Activated T-helper 1 cell treated with anti-CD3 and anti-CD28 coated beads, Interleukin-12 subunit alpha, Interleukin-12 subunit beta, Interleukin-2, Interleukin-4 antibody, amounts not matched to agents 30 ng/mL and 10 ng/mL and 1 ng/mL, durations not matched to agents 14 hours and 24 hours and 36 hours (primary cell): ENCODE measurements at places on chromosomes 12 and 14. TPM values are rescaled to one million over a fixed set of nuclear protein-coding genes. Genes with fewer than 3 reads are reported as not detected.

- H3K4me3 ChIP-seq = no peak overlapping the region
- DNase-seq = no peak
- H3K27ac ChIP-seq = no peak overlapping the region
- peaks cover 33% of the 10 kb centered on the region for H3K4me1 ChIP-seq
Measured at GRCh38 chr14:68466491-68466977, 326.3 kb downstream of the ZFP36L1 start.

DNA sequence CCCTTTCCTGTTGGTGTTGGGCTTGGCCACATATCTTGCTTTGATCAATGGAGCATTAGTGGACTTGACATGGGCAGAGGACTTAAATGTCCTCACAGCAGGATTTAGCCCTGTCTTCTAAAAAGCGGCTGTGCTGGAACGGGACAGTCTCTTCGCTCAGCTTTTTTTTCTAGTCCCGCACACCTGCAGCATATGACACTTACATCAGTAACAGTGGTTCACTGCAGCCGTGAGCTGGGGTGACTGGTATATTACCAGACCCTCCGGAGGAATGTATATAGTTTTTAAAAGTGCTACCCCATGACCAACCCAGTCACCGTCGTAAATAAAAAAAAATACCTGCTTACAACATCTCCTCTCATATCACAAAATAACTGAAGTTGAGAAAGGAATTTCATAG lies 164.5 kb downstream of the CRADD start:
- H3K27ac ChIP-seq = no peak overlapping the region
- no peak for DNase-seq
- peaks cover 12% of the 10 kb centered on the region for H3K36me3 ChIP-seq
- no peaks in the 10 kb centered on the region for H3K27me3 ChIP-seq
- H3K4me1 ChIP-seq = peaks cover 20% of the 10 kb centered on the region

GRCh38 chr12:94973221-94973620 lies 30.3 kb downstream of the NDUFA12 start:
- no peak overlapping the region for H3K4me3 ChIP-seq
- H3K4me1 ChIP-seq = peaks cover 6% of the 10 kb centered on the region
- no peak for DNase-seq
- no peak overlapping the region for H3K27ac ChIP-seq
- peaks cover 17% of the 10 kb centered on the region for H3K36me3 ChIP-seq

- no peaks in the 10 kb centered on the region for H3K36me3 ChIP-seq
- no peak overlapping the region for H3K27ac ChIP-seq
- H3K27me3 ChIP-seq = no peaks in the 10 kb centered on the region
- no peak overlapping the region for H3K4me3 ChIP-seq
- no peaks in the 10 kb centered on the region for H3K4me1 ChIP-seq
Measured at GRCh38 chr14:22471545-22472121, 117.4 kb downstream of the DAD1 start.

GRCh38 chr12:117594481-117594880 lies 233.1 kb upstream of the NOS1 start:
- H3K4me3 ChIP-seq = no peak overlapping the region
- no peaks in the 10 kb centered on the region for H3K36me3 ChIP-seq
- H3K4me1 ChIP-seq = no peaks in the 10 kb centered on the region
- no peak for DNase-seq
- H3K27ac ChIP-seq = no peak overlapping the region
- H3K27me3 ChIP-seq = no peaks in the 10 kb centered on the region

- no peaks in the 10 kb centered on the region for H3K27me3 ChIP-seq
- peaks cover 61% of the 10 kb centered on the region for H3K36me3 ChIP-seq
- H3K4me1 ChIP-seq = peaks cover 25% of the 10 kb centered on the region
- peak overlapping the region; percentile 70 for H3K27ac ChIP-seq
Measured at GRCh38 chr12:56143217-56143616, 9.2 kb upstream of the MYL6B start.

DNA sequence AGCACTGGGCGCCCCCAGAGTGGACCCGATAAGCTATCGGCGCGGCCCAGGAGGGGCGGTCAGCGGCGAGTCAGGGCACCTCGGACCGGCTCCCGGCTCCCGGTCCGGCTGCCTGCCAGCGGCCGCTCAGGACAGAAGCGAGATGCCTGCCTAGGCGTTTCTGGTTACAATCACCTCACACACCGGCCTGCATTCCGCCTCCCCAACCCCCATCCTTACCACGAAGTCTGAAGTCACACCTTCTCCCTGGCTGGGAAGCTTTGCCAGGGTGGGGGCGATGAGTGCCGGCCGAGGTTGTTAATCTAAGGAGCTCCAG lies 42.6 kb upstream of the TBX5 start:
- H3K27me3 ChIP-seq = peaks cover 70% of the 10 kb centered on the region
- H3K27ac ChIP-seq = no peak overlapping the region
- no peaks in the 10 kb centered on the region for H3K36me3 ChIP-seq
- no peak overlapping the region for H3K4me3 ChIP-seq

DNA sequence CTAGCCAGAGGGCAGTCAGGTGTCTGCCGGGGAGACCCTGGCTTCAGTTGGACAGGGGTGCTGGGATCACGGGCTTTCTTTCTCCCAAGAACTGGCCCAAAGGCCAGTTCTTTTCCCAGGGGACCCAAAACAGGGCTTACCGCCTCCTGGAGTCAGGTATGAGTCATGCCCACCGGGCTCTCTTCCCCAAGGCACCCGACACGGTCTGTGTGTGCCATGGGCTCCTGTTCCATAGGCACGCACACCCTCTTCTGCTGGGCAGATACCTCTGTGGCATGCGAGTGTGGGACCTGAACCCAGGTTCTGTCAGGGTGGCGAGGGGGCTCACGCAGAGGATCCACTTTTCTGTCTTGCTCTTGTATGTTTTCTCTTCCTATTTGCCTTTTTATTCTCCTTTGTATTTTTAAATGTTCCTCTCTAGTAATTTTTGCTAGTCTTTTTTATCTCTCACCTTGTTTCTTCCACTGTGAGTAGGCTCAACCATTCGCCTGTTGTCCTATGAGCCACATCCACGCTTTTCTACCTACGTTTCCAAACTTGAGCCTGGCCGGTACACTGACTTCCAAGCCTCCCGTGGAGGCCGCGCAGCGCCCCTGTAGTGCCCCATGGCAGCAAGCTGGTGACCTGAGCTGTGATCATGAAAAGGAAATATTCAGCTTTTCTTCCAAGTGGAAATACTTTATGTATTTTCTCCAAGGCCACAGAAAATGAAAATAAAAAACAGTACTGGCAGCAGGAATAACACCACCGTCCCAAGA lies 362.2 kb downstream of the CACNA1C start:
- H3K4me1 ChIP-seq = no peaks in the 10 kb centered on the region
- no peaks in the 10 kb centered on the region for H3K36me3 ChIP-seq
- H3K27me3 ChIP-seq = peaks cover 8% of the 10 kb centered on the region
- no peak overlapping the region for H3K4me3 ChIP-seq

- no peaks in the 10 kb centered on the region for H3K4me1 ChIP-seq
- no peak for DNase-seq
- H3K36me3 ChIP-seq = no peaks in the 10 kb centered on the region
- H3K27ac ChIP-seq = no peak overlapping the region
- H3K27me3 ChIP-seq = no peaks in the 10 kb centered on the region
Measured at GRCh38 chr12:78759367-78759766, 105.2 kb upstream of the SYT1 start.

DNA sequence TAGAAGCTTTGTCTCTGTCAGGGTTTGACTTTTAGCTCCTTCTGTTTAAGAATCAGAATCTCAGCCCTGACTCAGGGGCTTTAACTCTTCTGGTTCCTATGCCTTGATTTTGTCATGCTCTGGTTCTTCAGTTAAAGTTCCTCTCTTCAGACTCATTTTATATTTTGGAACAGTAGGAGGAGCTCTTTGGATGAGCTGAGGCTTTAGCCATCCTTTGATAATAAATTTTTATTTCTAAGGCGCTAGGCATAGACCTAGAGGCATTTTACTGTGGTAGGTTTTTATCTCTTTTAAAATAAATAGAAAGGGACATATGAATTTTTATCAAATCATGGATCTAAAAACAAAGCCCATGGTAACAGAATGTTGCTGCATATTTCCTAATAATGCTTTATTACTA lies 51.7 kb downstream of the ATP23 start:
- H3K4me3 ChIP-seq = no peak overlapping the region
- no peaks in the 10 kb centered on the region for H3K27me3 ChIP-seq
- no peak for DNase-seq
- H3K36me3 ChIP-seq = no peaks in the 10 kb centered on the region

DNA sequence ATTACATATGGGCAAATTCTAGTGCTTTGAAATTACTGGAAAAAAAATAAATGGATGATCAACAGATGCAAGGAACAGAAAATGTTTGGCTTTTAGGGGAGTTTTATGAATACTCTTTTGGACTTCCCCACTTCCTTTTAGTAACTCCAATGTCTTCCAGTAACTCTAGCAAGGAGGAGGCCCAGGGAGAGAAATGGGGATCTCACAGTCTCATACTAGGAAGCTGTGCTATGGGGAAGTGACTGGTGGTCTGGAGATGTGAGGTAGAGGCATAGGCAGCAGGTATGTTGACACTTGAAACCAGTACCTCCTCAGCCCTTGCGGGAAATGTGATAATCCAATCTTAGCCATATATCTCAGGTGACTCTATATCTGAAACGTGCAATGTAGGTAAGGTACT lies 68.1 kb downstream of the CRADD start:
- peaks cover 56% of the 10 kb centered on the region for H3K4me1 ChIP-seq
- no peak overlapping the region for H3K27ac ChIP-seq
- DNase-seq = no peak

GRCh38 chr12:80443974-80444666 lies at the start of gene PTPRQ:
Gene PTPRQ, plus strand, starts transcription at chr12:80444235. Its CDS starts 111 bp downstream, at chr12:80444346.
- H3K4me3 ChIP-seq = no peak within 1 kb of the TSS
- no peaks in the 10 kb centered on the region for H3K4me1 ChIP-seq
- no peak for DNase-seq
- H3K27ac ChIP-seq = no peak within 1 kb of the TSS
- no peaks in the 10 kb centered on the region for H3K27me3 ChIP-seq

DNA sequence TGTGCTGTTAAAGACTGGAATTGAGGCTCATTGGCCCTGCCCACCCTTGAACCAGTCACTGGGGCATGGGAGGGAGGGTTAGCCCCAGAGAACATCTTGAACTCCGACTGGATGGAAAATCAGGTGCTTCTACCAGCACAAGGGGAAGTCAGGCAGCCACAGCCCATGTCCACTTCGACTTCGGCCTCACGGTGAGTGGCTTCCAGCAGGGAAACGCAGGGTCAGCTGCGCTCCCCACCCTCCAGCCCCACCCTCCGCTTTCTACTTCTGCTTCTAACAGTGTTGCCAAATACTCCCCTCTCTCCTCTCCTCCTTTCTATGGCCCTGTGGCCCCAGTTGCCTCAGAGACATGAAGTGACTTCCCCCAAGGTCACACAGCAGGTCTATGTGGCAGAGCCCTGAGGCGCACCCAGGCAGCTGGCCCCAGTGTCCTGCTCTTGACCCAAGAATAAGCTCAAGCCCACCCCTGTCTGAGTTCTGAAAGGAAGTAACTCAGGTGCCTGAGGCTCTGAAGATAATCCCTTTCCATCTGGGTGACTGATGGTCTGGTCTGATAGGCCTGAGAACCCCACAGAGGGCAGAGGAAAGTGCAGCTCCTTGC lies 11.9 kb upstream of the SH2B3 start:
- peaks cover 4% of the 10 kb centered on the region for H3K27me3 ChIP-seq
- H3K27ac ChIP-seq = no peak overlapping the region
- H3K4me1 ChIP-seq = peaks cover 14% of the 10 kb centered on the region
- no peaks in the 10 kb centered on the region for H3K36me3 ChIP-seq

DNA sequence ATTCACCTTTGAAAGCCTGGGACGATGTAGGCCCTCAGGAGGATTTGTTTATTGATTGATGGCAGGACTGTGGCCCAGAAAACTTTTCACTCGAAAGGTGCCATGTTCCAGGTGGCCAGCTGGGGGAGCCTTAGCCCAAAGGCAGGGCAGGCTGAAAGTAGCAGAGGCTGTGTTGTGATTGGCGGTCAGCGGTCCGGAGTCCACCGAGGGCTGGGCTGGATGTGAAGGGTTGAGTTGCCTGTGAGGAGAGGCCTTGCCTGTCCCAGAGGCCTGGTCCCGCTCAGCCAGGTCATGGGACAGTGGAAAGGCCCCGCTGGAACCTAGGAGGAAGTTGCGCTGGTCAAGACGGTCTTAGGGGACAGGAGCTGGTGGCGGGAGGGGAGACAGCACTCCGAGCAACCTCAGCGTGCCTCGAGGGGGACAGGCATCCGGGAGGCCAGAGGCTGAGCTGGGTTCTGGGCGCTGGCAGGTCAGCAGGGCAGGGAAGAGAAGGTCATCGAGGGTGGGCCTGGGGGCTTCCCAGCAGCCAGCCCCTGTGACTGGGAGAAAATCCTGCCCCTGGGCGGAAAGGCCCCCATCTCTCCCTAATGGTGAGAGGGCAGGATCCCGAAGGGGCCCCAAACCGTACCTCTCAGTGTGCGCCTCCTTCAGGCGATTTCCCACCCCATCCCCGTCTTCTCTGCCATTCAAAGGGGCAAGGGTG lies 26.3 kb downstream of the CMA1 start:
- no peaks in the 10 kb centered on the region for H3K36me3 ChIP-seq
- H3K27me3 ChIP-seq = no peaks in the 10 kb centered on the region
- peak; percentile 34 for DNase-seq
- H3K27ac ChIP-seq = peak overlapping the region; percentile 57
- H3K4me3 ChIP-seq = peak overlapping the region; percentile 61

- no peak overlapping the region for H3K4me3 ChIP-seq
- no peak for DNase-seq
- H3K27me3 ChIP-seq = no peaks in the 10 kb centered on the region
- peaks cover 10% of the 10 kb centered on the region for H3K4me1 ChIP-seq
- no peak overlapping the region for H3K27ac ChIP-seq
Measured at GRCh38 chr14:91215381-91215780, 29.1 kb downstream of the GPR68 start.

DNA sequence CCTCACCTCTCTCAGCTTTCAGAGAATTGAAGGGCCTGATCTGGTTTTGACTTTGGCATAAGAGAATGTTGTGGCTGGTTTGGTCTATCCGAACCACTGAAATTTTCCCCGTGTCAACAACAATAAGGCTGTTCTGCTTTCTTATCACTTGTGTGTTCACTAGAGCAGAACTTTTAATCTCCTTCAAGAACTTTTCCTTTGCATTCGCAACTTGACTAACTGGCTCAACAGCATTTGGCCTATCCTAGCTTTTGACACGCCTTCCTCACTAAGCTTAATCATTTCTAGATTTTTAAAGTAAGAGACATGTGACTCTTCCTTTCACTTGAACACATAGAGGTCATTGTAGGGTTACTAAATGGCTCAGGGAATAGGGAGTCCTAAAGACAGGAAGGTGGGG lies 25.9 kb upstream of the EDDM3A start:
- no peaks in the 10 kb centered on the region for H3K36me3 ChIP-seq
- H3K4me1 ChIP-seq = no peaks in the 10 kb centered on the region

Gene ORMDL2
- total RNA-seq = 58.9 and 61.2 TPM in 2 replicates

Gene GRIP1
- total RNA-seq = 0.64 TPM in 1 of 2 replicates, not detected in the other

Gene RAD51AP1
- total RNA-seq = 34.1 and 39.4 TPM in 2 replicates

Gene BIN2
- total RNA-seq = 40.9 and 43.3 TPM in 2 replicates

Gene DDHD1
- total RNA-seq = 85.5 and 93.1 TPM in 2 replicates

Gene HOXC13
- not detected in 2 replicates for total RNA-seq
